ENCODE measurements at places on chromosomes 3 and 15. TPM values are rescaled to one million over a fixed set of nuclear protein-coding genes. Genes with fewer than 3 reads are reported as not detected.

DNA sequence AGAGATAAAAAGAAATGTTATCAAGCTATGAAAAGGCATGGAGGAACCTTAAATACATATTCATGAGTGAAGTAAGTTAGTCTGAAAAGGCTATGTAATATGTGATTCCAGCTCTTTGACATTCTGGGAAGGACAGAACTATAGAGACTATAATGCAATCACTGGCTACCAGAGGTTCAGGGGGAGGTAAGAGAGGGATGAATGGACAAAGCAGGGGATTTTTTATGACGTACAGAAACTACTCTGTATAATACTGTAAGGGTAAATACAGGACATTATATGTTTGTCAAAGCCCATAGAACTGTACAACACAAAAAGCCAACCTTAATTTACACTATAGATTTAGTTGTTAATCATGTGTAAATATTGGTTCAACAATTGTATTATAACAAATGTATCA is 46.1 kb downstream of the MCTP2 start:
- DNase-seq, result no peak

- no peak for DNase-seq
Observed at GRCh38 chr3:53495146-53495519, 722 bp downstream of the CACNA1D start.

The XCR1 gene
- polyA plus RNA-seq, result 0.15 TPM

The CNTN3 gene
- 5.1 TPM for polyA plus RNA-seq

All from left kidney (tissue), 8 donors.